ENCODE measurements at places on chromosomes 13 and 19.

DNA sequence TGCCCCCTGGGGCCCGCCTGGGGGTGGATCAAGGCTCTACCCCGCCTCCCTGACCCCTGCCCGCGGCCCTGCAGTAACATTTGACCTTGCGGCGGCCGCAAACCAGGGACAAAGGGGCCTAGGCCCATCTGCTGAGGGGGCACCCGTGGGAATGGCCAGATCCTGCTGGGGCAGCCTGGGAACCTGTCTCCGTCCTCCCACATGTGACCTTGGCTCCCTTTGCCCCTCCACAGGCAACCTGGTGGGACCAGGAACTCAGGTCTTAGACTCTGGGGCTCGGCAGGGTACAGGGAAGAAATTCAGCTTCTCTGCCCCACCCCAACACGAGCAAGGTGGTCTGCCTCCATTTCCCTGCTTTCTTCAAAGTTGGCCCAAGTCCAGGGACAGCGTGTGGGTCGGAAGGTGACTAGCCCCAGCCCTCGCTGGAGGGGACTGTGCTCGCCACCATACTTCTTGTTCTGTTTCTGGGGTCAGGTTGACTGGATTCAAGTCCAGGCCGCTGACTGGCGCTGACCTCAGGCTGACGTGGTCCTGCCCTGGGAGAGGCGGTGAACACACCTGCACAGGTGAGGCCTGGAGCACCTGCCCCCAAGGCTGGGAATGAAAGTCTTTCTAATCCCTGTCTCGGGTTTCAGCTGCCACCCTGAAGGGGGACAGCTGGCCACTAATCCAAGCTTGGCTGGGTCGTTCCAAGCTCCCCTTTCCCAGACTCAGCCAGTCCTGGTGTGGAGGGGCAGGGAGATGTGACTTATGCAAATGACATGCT is 2.5 kb upstream of the NR2F6 start:
- DNase-seq, result no peak

- DNase-seq, result no peak
Observed at GRCh38 chr19:17721821-17722220, 2.5 kb downstream of the MAP1S start.

GRCh38 chr13:39401046-39401705 is 201.8 kb downstream of the LHFPL6 start:
- no peak for DNase-seq

DNA sequence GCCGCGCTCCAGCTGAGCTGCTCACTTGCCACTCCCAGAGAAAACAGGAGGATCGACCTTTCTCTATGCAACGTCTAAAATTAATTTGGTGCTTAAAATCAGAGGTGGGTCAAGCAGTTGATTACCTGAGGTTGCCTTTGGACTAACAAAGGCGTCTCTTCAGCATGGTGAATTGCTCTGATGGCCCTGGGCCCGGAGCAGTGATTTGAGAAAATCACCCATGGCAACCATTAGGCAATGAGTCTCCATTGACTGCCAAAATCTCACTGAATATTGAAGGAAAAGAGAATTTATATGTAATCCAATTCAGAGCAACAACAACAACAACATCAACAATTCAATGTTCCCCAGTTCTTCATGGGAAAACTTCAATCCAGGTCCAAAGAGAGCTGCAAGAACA is 61.8 kb downstream of the IRS2 start:
- no peak for DNase-seq

DNA sequence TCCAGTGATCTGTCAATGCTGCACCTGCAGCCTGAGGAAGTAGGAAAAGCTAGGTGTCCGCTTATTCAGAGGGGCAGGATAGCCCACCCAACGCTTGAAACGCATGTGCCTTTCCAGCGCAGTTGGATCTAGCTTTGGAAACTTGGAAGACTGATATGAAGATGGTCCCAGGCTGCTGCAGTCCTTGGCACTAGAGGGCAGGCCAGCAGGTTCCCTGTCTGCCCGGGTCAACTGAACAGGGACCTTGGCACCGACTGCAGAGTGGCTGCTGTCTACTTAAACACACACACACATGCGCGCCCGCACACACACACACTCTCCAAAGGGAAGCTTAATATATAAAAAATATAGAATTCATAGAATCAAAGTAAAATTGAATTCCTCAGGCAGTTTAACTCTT is 100.0 kb downstream of the TSHZ3 start:
- no peak for DNase-seq

DNA sequence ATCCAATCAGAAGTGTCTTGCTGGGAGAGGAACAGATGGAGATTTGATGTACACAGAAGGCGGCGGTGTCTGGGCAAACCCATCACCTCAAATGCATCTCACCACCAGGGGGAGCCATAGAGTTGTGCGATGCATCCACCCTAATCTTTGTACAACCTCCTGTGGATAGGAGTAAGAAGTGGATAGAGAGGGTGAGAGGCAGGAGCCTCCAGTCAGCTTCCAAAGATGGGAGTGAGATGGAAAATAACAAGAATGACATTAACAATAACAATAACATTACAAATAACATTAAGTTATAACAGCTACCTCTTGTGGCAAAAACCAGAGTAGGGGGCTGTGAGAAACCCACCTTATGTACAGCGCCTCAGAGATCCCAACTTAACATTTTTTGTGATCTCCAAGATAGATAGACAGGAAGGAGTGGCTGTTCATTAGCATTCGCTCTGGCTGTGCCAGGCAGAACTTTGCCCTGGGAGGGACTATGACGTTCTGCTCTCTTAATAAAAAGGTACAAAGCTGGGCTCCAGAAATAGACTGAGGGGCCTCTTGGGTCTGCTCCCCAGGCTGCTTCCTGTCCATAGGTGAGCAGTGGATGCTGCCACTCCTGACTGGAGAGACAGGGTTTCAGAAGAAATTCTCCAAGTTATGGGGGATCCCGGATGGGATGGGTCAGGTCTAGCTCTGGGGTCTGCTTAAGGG is 5.2 kb upstream of the CEACAM18 start:
- DNase-seq, result peak; percentile 76

GRCh38 chr19:22735911-22736645 is 47.9 kb downstream of the ZNF99 start:
- no peak for DNase-seq

DNA sequence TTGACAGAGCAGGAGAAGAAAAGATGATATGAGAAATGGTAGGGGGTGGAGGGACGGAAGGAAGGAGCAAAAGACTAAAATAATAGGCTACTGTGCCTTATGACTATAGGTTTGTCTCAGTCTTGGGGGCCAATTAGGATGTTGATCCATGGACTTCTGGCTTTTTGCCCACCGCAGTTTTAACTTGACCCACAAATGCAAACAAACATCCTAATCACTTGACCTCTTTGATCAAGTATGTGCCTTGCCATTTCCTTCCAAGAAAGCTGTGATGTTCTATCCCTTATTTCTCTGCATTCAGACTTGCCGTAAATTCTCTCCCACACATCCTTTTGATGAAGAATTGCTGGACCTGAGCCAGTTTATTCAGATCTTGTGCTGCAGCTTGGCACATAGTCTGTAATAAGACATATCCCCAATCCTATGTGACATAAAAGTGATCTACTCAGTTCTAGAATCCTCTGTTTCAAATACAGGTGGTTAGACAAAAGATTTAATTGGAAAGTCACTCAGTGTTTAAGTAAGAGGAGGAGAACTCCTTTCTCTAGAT is 62.8 kb downstream of the TPT1 start:
- no peak for DNase-seq

GRCh38 chr19:31254180-31254551 is 95.1 kb downstream of the TSHZ3 start:
- no peak for DNase-seq

DNA sequence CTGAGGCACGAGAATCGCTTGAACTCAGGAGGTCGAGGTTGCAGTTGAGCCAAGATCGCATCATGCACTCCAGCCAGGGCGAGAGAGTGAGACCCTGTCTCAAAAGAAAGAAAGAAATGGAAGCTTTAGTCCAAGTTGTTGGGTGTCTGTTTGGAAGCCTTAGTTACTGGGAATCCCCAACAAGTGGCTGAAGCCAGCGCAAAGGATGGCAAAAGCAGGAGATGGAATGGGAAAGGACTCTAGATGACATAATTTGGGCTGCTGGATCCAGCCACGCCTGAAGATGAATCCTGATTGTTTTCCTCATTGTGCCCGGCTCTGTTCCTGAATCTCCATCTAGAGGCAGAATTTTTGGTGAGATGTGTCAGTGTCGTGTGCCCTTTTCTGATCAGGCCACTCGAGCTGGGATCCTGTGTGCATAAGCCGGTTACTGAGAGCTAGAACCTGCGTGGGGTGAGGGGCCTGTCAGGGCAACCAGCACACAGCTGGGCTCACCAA is 18.1 kb downstream of the CEBPA start:
- no peak for DNase-seq

GRCh38 chr13:34417896-34418295 is 524.2 kb upstream of the NBEA start:
- DNase-seq, result no peak

- DNase-seq, result no peak
Observed at GRCh38 chr13:73248711-73249580, 190.1 kb downstream of the KLF5 start.

DNA sequence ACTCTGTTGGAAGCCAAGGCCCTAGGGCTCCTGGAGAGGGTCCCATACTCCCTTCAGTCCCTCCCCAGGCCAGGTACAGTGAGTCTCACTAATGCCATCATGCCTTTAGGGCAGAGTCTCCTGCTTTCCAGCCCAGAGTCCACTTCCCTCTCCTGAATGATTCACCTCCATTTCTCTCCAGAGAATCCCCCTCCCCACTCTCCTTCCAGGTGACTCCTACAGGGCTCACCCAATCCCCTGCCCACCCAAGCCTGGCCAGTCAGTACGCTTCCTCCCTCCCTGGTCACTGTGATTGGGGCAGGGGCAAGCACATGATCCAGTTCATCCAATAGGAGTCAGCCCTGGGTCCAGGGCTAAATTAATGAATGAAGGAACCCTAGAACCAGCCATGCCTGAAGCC is 35.0 kb upstream of the PNMA8B start:
- no peak for DNase-seq

DNA sequence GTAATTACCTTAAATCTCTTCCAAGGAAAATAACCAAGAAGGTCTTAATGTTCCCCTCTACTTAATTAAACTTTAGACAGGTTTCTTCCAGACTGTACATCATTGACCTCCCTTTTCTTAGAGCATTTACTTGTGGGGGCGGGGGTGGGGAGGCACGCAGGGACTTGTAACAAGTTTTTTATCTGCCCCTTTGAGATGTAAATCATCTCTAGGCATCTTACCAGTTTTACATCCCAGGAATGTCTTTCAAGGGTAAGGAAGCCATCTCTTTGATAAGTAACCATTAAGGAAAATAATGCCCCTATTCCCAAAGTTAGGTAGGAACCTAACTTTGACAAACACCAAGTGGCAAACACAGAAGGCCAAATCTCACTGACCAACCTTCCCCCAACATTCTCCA is 528.6 kb downstream of the SUCLA2 start:
- no peak for DNase-seq

GRCh38 chr19:13700621-13701020 is 63.7 kb upstream of the MRI1 start:
- DNase-seq, result no peak

DNA sequence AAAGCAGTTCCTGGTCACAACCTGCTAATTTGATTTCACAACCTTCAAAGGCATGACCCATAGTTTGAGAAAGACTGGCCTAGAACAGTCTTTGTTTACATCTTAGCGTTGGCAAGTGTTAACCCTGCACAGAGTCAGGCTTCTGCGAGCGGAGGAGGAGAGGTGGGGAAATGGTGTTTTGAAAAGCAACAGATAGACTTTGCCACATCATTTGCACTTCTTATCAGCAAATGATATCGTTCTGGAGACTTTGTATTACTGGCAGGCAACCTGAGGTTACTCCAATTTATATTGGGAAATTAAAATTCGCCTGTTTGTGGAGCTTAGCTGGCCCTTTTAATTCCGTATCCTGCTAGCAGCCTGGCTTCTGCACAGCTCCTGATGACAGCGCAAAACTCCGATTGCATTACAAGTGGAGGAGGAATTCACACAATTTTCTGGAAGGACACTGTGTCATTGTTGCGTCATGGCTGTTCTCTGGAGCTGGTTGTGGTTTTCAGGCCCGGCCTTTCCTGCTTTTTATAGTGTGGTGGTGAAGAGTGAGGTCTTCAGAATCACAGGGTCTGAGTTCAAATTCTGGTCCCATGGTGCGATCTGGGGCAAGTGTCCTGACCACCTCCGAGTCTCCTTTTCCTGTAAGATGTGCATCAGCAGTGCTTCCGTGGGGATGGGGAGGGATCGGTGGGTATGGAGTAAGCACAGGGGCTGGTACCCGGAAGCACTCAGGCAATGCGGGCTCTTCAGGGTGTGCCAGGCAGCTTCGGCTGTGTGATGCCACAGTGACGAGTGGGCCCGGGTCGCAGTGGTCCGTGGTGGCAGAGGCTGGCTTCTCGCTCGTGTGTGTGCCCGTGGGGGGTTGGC is 49.1 kb upstream of the EHD2 start:
- no peak for DNase-seq

DNA sequence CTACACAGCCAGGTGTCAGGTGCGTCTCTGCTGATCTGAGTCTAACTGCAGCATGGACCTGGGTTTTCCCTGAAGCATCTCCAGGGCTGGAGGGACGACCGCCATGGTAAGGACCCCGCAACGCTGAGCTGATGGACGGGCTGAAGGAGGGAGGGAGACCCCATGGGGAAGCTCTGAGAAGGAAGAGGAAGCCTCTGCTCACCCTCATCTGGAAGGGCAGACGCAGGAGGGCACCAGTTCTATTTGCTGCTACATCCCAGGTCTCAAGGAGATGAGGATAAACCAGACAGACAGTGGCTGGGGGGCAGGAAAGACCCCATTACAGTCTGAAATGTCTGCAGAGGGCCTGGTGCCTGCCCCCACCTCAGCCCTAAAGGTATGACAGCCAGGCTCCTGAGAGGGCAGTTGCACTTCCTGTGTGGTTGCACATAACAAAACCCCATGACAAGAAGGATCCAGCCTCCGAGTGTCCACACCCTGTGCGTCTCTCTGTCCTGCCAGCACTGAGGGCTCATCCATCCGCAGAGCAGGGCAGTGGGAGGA is at the start of gene LILRA2:
LILRA2 (plus strand) TSS at position 461 of the 543 bp plus-strand sequence. CDS start 89 bp downstream, outside the sequence.
- DNase-seq, result no peak

DNA sequence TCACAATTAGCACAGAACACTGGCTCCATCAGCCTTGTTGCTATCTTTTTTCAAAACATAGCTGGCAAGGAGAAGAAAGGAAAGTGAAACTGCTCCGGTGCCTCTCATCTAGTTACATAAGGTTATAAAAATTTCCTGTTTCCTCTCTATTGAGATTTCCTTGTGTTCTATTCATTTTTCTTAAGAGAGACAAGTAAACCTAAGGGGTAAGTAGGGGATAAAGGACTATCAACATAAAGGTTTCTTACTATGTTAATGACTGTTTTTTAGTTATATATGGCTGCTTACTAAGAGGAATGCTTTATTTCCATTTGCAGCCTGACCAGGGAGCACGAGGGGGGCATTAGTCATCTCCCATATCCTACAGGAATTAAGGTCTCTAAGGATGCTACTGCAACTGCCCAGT is 73.2 kb upstream of the MLNR start:
- no peak for DNase-seq

GRCh38 chr19:55289117-55289796 is 5.5 kb downstream of the BRSK1 start:
- DNase-seq, result no peak

DNA sequence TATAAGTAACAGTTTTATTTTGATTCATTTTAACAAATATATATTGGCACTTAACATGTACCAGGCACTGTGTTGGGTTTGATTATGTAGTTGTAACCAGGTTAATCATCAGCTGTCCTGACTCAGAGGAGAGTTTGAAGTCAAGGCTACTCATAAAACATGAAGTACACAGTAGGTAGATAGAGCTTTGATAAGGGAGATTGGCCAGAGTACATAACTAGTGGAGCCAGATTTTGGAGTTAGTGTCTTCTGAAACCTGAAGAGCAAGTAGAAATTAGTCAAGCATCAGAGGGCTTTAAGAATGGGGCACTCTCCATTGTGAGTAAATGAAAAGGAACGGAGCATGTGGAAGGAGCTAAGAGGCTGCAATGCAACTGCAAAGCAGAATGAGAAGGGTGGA is 333.9 kb downstream of the RFC3 start:
- DNase-seq, result no peak

All from stimulated activated CD8-positive, alpha-beta memory T cell treated with anti-CD3 and anti-CD28 coated beads, Interleukin-7, amount 100 ng/mL, for 48 hours (primary cell).